Germinal center (tissue), 1 donor: ENCODE measurements at places on chromosomes 12 and 14.

DNA sequence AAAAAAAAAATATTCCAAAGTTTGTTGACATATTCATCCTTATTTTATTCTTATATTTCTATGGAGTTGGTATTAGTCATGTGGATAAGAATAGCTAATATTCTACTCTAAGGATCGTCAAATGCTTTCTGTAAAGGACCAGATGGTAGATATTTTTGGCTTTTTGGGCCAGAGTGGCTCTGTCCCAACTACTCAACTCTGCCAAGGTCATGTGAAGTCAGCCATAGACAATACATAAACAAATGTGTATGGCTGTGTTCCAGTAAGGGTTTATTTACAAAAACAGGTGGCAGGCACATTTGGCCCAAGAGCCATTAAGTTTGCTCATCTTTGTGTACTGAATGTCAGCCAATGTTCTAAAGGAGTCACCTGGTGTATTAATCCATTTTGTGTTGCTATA, 131.8 kb downstream of the TBX5 start:
- no peak for DNase-seq

- no peak for DNase-seq
These were observed 11.3 kb downstream of the GCN1 start for GRCh38 chr12:120183211-120183631.

DNA sequence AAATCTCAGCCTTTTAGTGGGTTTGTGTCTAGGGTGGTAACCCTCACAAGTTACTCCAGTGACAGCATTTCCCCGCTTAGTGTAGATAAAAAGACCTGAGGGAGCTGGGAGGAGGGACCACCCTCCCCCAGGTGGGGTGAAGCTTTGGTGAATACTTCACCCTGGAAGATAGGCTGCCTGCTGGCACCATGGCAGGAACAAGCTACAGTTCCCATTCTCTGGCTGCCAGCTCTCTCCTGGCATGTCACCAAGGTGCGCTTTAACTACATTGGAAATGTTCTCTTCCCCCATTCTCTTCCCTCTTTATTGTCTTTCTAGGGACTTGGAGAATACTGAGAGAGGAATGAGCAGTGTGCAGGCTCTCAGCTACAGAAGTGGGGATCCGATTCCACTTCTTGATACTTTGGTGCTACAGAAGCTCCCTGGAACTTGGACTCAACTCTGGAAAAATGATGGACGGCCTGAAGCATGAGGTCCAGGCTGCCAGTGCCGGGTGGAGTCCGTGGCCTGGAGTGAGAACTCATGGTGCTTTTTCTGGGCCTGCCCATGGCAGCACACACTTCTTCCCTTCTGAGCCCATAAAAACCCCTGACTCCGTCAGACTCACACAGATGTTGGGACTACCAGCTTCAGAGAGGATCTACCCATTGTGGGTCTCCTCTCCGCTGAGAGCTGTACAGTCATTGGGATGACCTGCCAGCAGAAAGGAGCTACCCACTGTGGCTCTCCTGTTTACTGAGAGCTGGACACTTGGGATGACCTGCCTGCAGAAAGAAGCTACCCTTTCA, 198.0 kb downstream of the ADGRD1 start:
- DNase-seq, result no peak

DNA sequence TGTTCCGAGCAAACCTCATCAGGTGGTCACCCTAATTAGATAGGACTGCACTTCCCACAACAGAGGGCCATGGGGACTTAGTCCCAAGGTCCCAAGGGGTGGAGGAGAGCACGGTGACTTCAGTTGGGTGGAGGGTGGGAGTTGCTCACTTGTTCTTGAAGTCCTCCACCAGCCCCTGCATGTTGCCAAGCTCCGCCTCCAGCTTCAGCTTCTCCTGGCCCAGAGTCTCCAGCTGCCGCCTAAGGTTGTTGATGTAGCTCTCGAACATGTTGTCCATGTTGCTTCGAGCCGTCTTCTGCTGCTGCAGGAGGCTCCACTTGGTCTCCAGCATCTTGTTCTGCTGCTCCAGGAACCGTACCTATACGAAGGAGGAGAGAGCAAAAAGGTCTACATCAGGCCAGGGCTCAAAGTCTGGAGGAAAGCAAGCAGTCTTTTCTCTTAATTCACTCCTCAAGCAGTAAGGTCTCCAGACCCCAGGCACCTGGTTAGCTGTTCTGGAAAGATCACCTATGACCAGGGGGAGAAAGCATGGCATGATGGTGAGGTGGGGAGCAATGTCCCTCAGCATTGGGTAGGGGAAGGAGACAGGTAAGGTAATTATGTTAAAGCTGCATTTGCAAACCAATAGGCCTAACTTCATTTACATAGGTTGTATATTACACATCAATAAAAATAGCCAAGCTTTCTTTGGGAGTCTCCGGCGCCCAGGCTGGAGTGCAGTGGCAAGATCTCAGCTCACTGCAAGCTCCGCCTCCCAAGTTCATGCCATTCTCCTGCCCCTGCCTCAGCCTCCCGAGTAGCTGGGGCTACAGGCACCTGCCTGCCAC, 2.9 kb downstream of the KRT8 start:
- DNase-seq, result no peak

GRCh38 chr12:69275471-69275891, 36.1 kb downstream of the CPSF6 start:
- DNase-seq, result no peak

GRCh38 chr14:33347796-33348195, 409.1 kb downstream of the NPAS3 start:
- no peak for DNase-seq

DNA sequence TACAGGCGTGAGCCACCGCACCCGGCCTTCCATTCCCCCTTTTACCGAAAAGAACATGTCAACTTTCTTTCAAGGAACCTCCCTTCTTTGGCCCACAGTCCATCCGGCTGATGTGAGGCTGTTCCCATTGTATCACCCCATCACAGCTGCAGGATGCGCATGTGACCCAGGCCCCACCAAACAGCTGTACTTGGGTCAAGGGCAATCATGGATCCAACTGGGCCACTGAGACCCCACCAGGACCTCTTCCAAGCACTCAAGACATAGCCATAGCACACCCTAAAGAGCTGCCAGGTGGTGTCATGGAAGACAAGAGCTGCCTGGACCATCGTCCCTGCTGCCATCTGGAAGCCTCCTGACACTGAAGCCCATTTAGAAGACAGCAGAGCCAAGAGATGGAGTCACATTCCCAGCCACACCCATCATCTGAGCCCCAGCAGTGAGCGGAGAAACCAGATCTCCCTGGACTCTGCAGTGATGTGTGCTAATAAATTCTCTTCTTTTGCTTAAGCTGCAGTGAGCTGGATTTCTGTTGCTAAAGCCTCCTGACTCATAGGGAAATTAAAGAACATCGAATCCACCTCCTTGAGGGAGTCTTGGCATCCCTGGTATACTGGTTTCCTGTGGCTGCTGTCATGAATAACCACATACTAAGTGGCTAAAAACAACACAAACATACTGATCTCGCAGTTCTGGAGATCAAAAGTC, 105.6 kb downstream of the KSR2 start:
- DNase-seq, result no peak

DNA sequence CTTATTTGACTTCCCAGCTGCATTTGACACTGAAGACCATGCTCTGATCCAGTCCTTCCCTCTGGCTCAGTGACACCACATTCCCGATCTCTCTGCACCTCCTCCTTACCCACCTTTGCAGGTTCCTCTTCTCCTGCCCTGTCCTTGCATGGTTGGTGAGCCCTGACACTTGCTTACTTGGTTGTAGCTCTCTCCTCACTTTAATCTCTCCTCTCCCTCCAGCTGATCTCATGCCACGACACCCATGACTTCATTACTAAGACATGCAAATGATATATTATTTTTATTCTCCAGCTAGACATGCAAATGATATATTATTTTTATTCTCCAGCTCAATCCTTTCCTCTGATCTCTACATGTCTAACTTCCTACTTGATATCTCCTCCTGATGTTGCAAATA, at the start of gene SERPINA9:
TSS of gene SERPINA9 (minus strand) at position 175 of the 400 bp plus-strand sequence. CDS start 6,357 bp downstream, outside the sequence.
- peak; percentile 66 for DNase-seq

GRCh38 chr12:124732275-124733075, 131.2 kb downstream of the SCARB1 start:
- DNase-seq, result no peak
